Thymus (tissue), 14 donors: ENCODE measurements at places on chromosomes 16 and 17. TPM values are rescaled to one million over a fixed set of nuclear protein-coding genes. Genes with fewer than 3 reads are reported as not detected.
A peak's percentile ranks its signal among the peaks of the same experiment; 100 is the strongest.

DNA sequence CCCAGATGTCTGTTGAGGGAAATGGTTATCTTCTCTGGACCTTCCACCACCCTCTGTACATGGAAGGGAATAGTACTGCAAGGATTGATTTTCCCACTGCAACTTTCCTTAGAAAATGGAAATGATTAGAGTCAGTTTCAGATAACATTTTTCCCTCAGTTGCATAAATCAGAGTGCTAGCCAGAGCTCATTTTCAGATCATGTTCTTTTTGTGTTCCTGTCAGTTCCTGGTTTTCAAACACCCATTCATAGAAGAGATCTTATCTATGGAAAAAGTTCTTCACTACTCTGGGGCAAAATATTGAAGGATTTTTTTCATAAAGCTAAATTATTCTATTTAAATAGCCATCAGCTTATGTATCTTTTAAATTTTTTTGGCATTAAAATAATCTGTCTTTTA is 11.7 kb upstream of the COX10 start:
- DNase-seq = no peak

GRCh38 chr17:66241839-66242238 is 12.6 kb upstream of the APOH start:
- DNase-seq = no peak

DNA sequence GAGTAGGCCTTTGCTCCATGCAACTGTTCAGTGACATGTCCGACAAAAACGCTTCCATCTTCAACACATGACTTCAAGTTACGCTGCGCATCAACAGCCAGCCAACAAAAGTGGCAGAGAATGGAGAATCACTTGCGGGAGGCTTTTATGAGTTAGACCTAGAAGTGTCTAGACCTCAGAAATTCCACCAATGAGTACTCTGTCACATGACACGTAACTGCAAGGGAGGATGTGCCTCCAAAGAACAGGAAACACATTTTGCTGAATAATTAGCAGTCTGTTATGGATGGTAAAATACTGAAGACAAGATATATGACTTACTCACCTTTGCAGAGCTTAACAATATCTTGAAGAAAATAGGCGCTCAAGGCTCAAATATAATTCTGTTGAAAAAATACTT is 62.1 kb downstream of the MYO1D start:
- no peak for DNase-seq

GRCh38 chr17:66939461-66940114 is 24.9 kb upstream of the CACNG4 start:
- no peak for DNase-seq

GRCh38 chr16:6157806-6158205 is 1060.2 kb upstream of the EEF2KMT start:
- no peak for DNase-seq

- no peak for DNase-seq
These were observed 8.8 kb downstream of the CD2BP2 start for GRCh38 chr16:30346286-30346685.

DNA sequence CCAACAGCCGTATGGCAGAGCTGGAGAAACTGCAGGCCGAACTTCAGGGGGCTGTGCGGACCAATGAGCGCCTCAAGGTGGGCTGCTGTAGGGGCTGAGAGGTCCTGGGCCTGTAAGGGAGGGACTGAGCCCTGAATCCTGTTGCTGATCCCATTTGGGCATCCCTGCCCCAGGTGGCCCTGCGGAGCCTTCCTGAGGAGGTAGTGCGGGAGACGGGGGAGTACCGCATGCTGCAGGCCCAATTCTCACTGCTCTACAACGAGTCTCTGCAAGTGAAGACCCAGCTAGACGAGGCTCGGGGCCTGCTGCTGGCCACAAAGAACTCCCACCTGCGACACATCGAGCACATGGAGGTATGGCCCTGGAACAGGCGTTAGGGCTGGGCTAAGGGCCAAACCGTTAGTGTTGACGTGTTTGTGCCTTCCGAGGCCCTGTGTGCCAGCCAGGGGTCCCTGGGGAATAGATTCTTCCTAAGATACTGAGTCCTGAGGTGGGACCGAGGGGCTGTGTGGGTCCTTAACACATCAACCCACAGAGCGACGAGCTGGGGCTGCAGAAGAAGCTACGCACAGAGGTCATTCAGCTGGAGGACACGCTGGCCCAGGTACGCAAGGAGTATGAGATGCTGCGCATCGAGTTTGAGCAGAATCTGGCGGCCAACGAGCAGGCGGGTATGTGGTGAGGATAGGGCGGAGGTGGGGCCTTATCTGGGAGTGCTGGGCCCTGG is 4.2 kb downstream of the RNF40 start:
- DNase-seq = no peak

DNA sequence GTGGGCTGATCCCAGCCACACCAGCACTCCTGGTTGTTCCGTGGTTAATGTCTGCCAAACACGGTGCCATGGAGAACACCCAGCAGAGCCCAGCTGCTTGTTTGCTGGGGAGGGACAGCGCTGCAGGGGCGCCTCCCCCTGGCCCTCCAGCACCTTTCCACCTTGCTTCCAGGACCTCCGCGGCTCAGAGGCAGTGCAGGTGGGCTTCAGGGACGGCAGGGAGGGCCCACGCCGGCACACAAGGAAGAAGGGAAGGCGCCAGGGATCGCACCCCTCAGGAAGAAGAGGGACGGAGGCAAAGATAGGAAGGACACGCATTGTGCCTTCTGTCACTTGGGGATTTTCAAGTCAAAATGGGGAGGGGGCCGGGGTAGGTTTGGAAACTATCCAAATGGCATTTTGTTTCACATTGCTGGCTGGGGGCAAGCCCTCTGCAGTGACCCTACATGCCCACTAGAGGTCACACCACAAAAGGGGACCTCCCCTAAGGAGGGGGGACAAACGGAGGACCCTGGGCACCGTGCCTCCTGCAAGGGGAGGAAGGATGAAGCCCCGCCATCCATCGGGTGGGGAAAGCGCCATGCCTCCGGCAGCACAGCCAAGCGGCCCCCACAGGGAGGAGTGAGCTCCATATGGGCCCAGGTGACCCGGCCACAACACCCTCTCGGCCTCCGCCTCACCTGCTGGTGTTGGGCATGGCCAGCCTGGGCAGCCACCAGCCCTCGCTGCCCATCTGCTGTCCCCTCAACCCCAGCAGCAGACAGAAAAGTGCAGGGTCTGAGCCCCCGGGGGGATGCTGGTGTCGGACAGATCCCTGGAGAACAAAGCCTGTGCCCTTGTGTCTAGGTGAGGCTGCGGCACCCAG is 7.5 kb upstream of the C16orf95 start:
- DNase-seq = peak; percentile 40

GRCh38 chr17:39186481-39187002 is 10.9 kb downstream of the CACNB1 start:
- DNase-seq = no peak

DNA sequence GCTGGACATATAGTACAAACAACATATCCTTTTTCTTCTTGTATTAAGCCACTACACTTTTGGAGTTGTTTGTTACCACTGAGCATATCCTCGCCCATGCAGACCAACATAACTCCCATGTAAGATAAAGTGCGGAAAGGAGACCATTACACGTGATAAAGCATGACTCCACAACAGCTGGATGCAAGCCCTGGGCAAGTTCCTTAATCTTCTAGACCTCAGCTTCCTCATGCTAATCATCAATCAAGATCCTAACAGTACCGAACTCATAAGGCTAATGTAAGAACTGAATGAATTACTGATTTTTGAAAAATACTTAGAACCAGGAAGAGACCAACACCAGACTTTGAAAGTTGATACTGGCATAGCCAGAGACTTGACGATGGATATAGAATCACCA is 47.0 kb upstream of the GSG1L start:
- no peak for DNase-seq

- DNase-seq = no peak
These were observed 7.0 kb downstream of the CD19 start for GRCh38 chr16:28938721-28939120.

CDT1 gene
- total RNA-seq = 11.7 TPM

TP53 gene
- total RNA-seq = 34.3 TPM

GSPT1 gene
- total RNA-seq = 47.7 TPM
